ENCODE measurements at places on chromosomes 16 and 17.

DNA sequence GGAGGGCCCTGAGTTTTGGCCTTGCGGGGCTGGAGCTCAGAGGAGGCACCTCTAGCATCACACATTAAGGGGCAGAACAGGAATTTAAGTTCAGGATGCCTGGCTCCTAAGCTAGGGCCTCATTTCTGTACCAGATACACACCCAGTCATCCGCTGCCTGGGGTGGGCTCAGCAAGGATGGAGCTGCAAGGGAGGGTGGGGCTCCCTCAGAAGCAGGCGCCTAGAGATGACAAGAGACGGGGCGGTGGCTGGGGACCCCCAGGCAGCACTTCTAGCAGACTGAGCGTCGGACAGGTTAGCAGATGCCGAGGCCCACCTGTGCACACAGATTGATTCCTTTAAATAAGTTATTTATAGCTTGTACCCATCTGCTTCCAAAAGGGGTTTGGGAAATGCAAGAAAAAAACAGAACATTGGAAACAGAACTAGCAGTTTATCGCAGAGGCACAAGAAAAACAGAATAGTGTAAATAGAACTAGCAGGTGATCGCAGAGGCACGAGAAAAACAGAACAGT lies 47.6 kb upstream of the CBFA2T3 start:
- no peak for DNase-seq

DNA sequence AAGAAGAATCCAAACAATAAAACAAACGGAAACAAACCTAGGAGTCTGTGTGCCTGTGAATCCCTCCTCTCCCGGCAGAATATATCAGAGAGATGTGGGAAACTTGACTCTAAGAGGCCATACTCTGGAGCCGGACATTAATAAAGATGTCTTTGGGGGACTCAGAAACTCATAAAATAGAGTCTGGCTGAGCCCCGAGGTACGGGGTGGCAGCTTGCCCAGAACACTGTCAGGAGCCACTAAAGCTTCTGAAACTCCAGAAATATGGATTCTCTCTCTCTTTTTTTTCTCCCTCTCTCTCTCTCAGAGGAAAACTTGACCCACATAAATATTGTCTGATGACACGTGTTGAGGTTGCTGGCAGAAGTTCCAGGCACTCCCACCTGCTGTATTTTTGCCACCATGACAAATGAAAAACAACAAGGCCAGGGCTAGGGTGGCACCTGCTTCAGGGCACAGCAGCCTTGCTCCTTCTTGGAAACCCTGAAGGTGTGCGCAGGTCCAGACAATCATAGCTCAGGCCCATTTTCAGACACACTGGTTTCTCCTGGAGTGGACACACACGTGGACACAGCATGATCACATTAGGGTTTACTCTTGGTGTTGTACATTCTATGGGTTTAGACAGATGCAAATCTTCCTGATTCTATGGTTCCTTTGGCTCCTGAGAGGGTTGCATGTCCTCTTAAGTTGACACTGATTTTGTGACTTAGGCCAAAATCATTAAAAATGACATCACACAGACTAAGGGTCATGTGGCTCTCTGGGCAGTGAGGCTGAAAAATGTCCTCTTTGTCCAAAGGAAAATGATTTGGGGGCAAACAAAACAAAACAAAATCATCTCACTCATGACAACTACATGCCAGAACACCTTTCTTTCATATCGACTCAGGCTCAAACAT lies 282.6 kb upstream of the IRX3 start:
- no peak for DNase-seq

- no peak for DNase-seq
Observed at GRCh38 chr17:68612923-68613292, 11.7 kb upstream of the FAM20A start.

GRCh38 chr17:30225112-30225511 lies 10.4 kb downstream of the SLC6A4 start:
- DNase-seq = no peak

- DNase-seq = no peak
Observed at GRCh38 chr16:88503771-88504488, 50.9 kb downstream of the ZFPM1 start.

DNA sequence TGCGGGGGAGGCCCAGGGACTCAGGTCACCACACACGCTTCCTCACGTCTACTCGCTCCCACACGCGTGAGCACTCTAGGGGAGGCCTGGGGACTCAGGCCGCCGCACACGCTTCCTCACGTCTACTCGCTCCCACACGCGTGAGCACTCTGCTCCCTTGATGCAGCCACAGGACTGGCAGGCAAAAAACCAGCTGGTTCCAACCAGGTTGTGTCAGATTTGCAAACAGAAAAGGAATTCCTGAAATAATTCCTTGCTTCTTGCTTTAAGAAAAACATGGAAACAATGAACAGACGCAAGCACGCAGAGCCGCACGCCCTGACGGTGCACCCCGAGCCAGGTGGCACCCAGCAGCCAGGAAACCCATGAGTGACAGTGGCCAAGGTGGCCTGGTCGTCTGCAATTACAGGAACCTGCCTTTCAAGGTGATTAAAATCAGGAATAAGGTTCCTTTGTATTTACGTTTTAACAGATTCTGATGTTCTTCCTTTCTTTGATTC lies 37.9 kb downstream of the LMF1 start:
- no peak for DNase-seq

GRCh38 chr16:49419006-49419405 lies 45.4 kb downstream of the C16orf78 start:
- no peak for DNase-seq

GRCh38 chr17:83076938-83077337 lies 2.5 kb upstream of the METRNL start:
- no peak for DNase-seq

All from osteocyte (in vitro differentiated cells).